Neuronal stem cell (in vitro differentiated cells): ENCODE measurements at places on chromosomes 1 and 21.

DNA sequence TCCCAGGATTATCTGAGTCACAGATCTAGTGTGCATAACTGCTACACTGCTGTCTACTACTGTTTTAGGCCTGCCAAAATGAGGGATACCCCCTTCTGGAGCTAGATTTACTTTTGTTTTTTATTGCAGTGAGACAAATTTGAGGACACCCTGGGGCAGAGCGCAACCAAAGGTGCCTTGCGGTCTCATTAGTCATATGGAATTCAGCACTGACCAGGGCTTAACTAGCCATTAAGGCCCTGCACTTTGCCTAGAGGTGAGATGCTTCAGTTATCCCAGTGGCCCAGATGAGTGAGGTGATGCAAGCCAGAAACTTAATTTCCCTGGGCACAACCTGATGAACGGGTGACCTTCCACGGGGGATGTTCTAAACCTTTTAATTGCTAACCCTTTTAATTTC lies 998 bp upstream of the SPAG17 start:
- no peak for DNase-seq

DNA sequence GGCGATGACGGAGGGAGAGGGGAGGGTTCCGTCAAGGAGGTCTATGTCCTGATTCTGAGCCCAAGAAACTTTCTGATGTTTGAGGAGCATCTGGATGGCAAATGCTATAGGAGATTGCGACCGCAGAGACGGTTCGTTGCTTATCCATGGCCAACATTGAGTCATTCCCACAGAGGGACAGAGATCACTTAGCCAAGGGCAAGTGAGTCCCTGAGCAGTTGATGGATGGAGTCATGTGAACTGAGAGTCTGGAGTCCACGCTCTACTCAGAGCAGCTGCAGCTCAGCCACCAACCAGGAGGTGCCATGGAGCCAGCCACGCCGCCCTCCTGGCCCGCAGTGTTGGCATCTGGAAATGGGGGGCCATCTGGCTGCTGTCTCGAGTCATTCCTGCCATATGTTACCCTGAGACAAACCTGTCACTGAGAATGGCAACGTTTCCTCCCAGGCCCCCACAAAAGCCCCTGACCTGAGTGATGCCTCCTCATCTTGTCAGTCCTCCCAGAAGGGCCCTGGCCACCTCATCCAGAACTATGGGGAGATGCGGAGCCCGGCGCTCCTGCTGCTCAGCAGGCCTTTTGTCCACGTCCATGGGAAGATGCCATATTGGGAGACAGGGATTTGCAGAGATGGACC lies 58.6 kb downstream of the ATP5PO start:
- no peak for DNase-seq

GRCh38 chr1:116808200-116808847 lies 54.1 kb downstream of the CD2 start:
- DNase-seq = no peak

DNA sequence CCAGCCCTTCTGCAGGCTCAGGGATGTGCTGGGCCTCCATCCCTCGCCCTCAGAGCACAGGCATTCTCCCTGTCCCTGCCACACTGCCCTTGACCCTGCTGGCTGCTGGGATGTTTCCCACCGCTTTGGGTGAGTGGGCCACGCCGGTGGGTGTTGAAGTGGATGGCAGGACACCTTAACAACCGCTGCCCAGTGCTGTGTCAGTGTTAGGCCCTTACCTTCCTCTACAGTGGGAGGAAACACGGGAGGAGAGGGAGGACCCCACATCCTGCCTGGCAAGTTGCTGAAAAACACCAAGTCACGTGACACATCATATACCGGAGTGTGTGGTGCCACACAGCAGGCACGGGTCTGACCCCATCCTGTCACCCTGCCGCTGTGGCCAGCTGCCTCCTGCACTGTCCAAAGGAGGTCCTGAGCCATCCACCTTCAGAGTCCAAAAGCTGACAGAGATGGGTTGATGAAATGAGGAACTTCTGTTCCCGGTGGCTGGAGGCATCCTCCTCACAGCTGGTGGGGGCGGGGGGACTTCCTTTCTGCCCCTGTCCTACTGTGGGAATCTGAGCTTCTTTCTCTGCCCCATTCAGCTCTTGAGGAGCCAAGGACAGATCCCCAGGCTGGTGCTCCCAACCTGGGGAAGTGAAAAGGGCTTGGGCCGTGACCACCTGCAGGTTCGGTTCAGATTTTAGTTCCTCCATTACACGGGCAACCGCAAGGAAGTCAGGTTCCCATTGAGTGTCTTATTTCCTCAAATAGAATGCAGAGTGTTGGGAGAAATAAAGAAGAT lies 3.2 kb upstream of the THEMIS2 start:
- no peak for DNase-seq

- no peak for DNase-seq
Measured at GRCh38 chr1:205975387-205975998, 27.7 kb downstream of the RAB7B start.

DNA sequence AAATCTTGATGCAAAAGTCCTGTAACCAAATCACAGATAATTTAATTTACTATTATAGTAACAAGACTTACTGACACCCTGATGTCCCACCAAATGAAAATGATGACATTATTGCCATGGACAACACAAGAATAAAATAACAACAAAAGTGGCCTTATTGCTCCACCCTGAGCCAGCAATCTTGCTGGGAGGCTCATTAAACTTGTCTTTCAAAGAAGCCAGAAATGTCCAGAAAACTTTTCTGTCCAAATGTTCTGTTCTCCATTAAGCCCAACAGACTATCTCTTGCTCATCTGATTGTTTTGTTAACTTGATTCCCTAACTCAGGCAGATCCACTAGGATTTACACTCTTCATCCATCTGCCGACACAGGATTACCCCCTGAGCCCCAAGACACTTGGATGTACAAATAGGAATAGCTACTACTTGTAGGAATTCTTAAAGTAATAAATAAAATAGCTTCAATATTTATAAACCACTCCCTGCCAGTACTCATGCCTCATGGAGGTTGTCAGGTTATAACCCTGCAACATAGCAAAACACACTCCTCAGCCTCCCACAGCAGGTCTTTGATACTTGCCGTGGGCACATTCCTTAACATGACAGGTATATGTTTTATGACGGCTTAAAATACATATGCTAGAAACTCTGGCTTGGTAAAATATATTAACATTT lies 84.9 kb downstream of the PTPN14 start:
- no peak for DNase-seq

DNA sequence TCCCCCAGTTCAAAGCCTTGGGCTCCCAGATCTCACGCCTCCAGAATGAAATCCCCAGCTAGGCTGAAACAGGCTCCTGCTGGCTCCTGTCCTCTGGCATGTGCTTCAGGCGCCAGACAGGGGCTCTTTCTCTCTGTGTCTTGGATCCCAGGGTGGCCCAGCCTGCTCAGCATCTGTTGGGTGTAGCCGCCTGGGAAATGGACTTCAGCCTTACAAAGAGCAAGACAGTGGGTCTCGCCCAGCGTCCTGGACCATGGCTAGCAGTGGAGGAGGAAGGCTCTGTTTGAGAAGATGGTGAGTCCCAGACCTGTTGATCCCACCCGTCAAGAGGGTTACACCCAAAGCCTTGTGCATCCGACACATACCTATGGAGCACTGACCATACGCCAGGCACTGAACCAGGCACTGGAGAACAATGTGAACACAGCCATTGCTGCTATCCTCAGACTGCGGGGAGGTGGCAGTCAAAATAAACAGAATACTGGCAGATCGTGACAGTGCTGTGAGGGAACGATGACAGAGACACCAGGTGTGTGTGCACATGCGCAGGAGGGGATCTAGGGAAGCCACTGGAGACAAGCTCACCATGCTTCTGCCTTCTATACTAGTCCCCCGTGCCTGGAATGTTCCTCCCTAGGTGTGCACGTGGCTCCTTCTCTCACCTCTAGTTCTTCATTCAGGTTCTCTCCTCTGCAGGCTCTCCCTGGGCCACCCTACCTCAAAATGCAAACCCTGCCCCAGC lies 93.0 kb upstream of the GCLM start:
- no peak for DNase-seq

- no peak for DNase-seq
Measured at GRCh38 chr1:170927955-170928840, 7.1 kb upstream of the MROH9 start.

- no peak for DNase-seq
Measured at GRCh38 chr1:89525169-89525855, 683 bp downstream of the LRRC8B start.

DNA sequence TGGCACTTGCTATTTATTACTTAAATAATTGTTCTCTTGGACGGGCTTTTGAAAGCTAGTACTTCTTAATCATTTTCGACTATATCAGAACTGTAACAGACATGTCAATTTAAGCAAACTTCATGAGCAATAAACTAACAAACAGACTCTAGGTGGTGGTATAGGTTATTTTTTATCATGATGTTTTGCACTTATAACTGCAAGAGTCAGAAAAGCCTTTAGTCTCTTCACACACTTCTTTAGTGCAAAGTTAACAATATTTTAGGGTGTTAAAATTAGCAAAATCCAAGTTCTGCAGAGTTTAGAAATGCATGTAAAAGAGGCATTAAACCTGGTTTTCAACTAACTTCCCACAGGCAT lies 2.2 kb downstream of the NRIP1 start:
- no peak for DNase-seq

- no peak for DNase-seq
Measured at GRCh38 chr1:116503546-116504307, 67.1 kb downstream of the CD58 start.

DNA sequence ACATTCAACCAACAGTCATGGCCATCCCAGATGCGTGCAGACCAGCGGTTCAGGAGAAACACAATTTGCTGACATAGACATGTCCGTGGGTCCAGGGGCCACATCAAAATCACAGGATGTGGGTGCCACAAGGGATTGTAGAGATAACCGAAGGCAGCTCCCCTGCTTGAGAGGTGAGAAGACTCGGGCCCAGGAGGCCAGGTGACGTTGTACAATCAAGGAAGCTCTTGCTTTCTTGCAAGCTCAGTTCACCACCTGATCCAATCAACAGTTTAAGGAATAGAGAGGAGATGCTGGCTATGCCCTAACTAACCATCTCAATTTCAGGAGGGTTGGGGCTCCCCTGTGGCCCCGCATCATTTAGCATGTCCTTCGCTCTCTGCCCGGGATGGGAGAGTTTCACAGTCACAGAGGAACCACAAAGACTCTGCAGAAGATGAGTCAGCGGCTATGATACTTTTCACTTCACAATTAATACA lies 19.5 kb downstream of the UBASH3A start:
- no peak for DNase-seq

DNA sequence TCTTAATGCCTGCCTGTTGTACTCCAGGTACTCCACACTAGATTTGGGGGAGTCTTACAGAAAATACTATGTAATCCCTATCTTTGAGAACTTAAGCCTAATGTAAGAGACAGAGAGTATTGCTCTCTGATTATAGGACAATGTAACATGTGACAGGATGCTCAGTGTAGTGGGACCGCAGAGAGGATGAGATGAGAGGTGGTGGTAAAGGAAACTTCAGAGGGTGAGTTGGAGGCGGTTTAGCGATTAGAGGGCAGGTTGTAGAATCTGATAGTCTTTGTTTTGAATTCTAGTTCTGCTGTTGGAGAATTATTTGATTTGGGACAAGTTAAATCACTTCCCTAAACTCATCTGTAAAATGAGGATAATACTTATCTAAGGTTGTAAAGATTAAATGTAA lies 5.4 kb downstream of the SOAT1 start:
- DNase-seq = no peak

DNA sequence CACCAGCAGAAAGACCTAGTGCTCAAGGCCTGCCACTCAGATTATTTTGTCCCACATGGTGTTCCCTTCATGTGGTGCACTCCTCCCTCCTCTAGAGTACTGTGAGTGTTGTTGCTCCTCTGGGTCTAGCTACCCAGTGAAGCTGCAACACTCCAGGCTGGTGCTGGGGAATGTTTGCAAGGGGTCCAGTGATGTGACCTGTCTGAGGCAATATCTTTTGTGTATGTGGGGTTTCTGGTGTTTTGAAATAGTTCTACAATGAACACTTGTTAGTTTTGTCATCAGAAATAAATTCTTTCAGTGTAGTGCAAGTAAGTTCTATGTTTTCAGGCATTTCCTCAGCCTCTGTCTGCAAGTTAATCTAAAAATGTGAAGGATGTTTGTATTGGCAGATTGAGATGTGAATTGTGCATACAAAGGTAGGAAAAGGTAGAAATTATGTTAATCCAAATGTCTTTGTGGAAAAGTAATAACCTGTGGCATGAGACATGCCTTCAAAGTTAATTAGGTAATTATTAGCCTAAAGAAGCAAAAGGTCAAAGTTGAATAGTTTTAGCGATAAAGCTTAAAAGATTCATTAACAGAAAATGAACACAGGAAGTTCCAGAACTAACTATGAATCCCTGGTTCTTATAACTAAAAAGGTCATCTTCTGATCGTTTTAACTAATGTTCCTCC lies 616.8 kb downstream of the LTN1 start:
- no peak for DNase-seq

DNA sequence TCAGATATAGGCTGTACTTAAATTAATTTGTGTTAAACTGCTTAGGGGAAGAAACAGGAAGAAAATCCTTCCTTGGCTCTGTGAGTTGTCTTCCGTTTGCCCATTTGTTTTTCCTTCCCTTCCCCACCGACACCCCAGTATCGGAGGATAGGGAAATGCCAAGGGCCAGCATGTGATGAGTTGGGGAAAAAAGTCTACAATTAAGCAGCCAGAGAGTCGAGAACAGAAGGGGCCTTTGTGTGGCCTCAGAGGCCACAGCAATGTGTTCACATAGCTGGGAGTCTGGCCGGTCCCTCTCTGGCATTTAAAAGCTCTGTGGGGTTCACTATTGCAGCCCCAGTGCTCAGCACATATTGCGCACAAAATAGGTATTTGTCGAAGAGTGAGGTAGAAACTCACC lies 489.3 kb downstream of the MATN1 start:
- DNase-seq = no peak

- no peak for DNase-seq
Measured at GRCh38 chr21:46210378-46211136, 18.0 kb downstream of the LSS start.

GRCh38 chr1:89781494-89782126 lies 39.2 kb upstream of the LRRC8D start:
- DNase-seq = no peak

DNA sequence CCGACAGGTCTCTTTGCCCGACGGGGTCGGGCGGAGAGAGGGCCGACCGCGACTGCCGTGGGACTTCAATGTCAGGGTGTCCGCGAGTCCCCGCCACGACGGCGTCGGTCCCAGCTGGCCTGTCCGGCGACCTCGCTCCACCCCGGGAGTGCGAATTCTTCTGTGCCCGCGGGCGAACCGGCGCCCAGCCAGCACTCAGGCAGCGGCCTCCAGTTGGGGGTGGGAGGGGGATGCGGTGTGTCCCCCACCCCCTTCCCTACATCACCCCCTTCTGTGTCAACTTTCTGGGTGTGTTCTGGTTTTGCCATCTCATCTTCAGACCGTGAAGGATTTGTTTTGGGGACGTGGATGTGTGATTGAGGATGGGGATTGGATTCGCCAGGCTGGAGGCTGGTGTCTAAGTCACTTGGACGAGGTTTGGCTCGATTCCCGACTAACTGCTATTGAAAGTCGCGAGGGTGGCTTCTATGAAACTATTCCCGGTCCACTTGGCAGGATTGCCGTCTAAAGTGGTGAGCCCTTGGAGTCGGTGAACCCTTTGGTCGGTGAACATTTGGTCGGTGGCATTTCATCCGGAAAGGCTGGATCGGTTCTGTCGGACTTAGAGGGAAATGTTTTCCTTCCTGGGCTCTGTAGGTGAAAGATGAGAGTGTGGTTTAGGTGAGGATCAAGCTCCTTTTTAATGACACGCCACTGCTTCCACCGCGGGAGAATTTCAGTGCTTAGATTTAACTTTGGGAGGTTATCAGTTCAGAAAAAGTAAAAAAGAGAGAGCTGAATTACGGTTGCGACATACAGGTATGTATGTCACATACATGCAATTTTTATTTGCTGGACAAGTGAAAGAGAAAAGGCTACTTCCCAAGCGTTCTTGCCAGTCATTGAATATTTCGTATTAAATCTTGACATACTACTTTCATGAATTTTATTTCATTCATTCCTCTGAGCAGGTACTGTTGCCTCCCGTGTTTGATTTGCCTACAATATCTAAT lies 771 bp downstream of the ABCD3 start:
- DNase-seq = no peak
